ENCODE measurements at places on chromosomes 2 and 18.

DNA sequence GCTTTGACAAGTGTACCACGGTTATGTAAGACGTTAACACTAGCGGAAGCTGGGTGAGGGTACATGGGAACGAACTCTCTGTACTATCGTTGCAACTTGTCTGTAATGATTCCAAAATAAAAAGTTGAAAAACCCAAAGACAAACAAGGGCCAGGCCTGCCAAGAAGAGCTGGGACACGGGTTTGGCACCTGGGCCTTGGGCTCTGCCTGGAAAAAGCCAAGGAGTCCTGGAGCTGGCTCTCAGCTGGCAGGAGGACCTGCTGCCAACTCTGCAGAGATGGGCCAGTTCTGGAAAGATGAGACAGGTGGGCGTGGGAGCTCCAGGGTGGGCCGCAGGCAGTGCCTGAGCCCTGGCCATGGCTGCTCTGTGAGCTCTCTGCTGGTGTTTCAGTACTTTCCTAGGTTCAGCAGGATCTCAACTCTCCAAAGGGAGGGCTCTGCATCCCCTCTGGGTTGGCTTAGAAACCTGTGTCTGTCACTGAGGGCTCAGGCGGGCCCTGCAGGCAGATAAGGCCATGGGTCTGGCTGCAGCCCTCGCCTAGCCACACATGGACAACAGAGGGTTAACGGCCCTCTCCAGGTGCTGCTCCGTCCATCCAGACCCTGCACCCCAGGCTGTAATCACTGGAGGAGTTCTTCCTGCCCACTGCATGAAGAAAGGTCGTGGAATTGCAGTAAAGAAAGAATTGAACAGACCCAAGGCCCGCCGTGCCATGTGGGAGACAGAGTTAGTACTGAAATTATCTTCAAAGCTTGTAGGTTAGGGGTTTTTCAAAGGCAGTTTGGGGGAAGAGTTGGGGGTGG lies 89.9 kb downstream of the RHOB start:
- no peak for DNase-seq

- DNase-seq, result no peak
Measured at GRCh38 chr2:50957896-50958295, 74.0 kb downstream of the NRXN1 start.

DNA sequence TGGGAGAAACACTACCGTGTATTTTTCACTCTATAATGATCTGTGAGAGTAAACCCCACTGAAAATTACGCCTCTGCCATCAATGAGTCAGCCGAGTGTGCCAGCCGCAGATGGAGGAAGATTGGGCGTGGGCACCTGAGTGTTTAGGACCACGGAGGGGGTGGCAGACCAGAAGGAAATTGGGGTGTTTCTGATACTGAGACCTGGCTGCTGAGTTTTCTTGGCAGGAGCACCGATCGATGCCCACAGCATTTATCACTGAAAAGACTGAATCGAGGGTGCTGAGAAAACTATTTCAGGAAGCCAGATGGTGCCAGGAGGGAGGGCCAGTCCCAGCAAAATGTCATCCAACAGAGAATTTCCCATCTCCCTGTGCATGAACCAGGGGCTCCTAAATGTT lies 91.9 kb upstream of the TPO start:
- DNase-seq, result no peak

DNA sequence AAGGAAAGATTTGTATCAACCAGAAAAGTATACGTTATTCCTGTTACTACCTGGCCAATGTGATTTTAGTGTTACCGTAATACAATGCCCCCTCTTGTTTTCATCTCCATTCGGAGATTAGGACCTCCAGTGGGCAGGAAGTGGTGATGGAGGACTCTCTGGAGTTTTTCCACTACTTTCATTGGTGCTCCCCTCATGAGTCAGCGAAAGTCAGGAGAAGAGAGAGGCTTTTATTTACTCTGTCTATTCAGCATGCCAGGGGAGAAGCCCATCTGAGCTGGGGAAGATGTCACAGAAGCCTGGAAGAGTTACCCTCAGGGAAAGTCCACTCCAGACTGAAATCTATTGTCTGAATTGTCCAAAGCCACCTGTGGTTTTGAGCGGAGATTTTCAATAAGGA lies 88.2 kb upstream of the THUMPD2 start:
- DNase-seq, result no peak

- DNase-seq, result no peak
Measured at GRCh38 chr2:239227661-239228371, 173.0 kb downstream of the HDAC4 start.

DNA sequence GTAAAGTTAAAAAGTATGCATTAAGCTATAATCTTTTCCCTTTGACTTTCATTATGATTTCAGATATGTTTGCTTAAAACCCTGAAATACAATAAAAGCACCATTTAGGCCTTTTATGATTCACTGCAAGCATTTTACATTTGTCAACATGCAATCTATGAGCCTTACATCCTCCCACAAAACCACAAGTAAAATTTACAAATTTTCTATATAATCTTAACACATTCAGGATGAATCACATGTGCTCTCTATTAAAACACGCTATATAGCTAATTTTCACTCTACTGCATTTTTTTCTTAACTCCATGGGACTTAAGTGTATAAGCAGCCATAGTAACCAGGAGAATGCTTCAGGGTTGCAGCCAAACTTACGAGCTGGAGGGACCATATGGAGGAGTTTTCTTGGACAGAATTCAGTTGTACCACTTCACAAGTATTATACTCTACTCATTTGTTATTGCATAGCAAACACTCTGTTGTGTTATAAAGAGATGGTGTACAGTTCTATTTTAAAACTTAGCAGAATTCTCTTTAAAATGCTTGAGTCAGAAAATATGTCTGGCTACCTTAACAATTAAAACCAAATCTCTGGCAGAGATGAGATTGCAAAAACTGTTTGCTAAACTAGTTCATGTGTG lies 293.2 kb downstream of the ALK start:
- DNase-seq, result no peak
